ENCODE measurements at places on chromosomes 16 and 17.

- no peak for DNase-seq
Measured at GRCh38 chr16:58284469-58284868, 10.4 kb downstream of the PRSS54 start.

- no peak for DNase-seq
Measured at GRCh38 chr16:30104492-30104891, 8.5 kb upstream of the YPEL3 start.

DNA sequence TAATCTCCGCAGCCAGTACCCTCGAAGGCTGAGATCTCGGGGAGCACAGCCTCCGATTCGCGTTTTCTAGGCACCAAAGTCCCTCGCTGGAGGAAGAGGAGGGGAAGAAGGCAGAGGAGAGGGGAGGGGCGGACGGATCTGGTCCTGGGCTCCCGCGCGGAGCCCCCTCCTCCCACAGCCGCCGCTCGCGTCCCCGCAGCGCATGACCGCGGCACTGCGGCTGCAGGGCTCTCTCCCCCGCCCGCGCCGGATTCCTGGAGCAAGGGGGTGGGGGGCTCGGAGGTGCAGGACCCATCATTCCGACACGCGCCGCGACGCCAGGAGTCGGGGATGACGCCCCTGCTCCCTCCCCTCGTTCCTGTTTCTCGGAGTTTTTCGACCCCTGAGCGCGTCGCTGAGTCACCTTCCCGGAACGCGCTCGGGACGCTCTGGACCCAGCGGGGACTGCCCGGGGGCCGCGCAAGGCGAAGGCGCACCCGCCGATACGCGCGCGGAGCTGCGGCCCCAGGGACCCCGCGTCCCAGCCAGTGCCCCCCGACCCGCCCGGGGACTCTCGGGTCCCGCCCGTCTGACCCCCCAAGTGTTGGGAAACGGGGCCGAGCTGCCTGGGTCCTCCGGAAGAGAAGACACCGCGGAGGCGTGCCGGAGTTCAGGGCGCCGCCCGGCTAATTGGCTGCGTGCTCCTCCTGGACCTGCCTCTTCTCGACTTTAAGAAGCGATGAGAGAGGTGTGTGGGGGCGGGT, 1.4 kb upstream of the SPHK1 start:
- peak; percentile 84 for DNase-seq

DNA sequence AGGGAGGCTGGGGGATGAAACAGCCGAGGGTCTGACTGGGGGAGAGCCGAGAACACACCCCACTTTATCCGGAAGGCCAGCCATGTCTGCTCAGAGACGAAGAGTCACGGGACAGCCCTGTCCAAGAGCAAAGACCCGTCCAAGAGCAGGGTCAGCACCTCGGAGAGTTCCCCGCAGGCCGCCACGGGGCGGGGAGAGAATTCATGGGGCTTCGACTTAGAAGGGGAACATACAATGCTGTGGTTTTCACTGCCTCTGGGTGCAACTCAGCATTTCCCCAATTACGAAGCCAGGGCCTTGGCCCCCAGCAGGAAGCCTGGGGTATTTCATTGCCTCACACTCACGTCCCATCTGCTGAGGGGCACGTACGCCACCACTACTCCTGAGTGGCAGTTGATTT, 59.3 kb downstream of the JPH3 start:
- DNase-seq, result peak; percentile 87

DNA sequence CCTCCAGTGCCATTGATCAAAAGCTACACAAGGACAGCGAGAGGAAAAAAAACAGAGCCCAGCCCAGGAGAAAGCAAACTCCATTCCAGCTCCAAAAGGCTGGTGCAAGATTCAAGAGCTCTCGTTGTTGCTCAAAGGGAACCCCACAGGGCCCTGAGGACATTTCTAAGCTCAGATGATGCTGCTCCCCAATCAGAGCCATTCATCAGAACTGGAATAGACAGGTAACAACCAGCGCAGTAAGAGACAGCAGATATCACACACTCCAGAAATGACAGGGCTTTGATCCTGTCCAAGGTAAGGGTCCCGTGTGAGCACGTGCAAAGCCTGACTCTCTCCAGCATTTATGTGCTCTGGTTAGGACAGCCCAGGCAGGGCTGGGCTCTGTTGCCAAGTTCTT, 20.1 kb downstream of the PMP22 start:
- DNase-seq, result no peak

DNA sequence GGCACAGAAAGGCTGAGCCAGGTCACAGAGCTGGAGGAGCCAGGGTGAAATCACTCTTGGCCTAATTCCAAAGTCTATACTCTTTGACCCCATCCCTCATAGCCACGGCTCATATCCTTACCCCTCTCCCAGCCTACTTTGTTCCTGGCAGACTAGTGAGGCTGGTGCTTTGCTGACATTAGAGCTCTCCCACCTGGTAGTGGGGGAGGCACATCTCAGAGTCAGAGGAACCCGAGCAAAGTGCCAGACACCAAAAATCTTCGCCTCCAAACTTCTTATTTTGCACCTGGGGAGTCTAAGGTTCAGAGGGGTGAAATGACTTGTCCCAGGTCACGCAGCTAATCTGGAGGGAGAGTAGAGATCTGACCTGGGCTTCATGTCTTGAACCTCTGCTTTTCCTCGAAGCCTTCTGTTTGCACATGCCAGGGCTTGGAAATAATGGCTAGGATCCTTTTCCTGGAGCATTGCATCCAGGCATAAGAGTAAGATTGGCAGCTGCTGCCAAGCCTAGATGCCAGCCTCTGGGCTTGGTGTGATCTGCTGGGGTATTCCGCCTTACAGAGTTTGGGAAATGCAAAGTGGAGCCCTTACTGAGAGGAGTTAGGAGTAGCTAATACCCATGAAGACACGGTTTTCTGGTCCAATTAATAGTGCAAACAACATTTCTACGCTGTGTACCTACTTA, 126.9 kb downstream of the SPACA3 start:
- DNase-seq, result no peak

- DNase-seq, result peak; percentile 79
Measured at GRCh38 chr16:720447-720989, 428 bp upstream of the ANTKMT start.

GRCh38 chr16:35743101-35743692, 2283.8 kb downstream of the TP53TG3F start:
- no peak for DNase-seq

- DNase-seq, result no peak
Measured at GRCh38 chr17:32673964-32674363, 187.2 kb downstream of the CDK5R1 start.

DNA sequence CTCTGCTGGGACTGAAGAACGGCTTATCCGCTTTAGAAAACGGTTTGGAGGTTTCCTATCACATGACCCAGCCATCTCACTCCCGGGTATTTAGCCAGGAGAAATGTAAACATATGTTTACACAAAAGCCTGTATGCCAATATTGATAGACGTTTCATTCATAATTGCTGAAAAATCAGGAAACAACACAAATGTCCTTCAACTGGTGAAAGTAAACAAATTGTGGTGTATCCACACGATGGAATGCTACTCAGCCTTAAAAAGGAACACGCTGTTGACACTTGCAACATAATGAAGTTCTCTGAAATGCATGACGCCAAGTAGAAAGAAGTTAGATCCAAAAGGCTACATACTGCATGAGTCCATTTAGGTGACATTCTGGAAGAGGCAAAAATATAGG, 157.6 kb downstream of the SLC39A11 start:
- no peak for DNase-seq

DNA sequence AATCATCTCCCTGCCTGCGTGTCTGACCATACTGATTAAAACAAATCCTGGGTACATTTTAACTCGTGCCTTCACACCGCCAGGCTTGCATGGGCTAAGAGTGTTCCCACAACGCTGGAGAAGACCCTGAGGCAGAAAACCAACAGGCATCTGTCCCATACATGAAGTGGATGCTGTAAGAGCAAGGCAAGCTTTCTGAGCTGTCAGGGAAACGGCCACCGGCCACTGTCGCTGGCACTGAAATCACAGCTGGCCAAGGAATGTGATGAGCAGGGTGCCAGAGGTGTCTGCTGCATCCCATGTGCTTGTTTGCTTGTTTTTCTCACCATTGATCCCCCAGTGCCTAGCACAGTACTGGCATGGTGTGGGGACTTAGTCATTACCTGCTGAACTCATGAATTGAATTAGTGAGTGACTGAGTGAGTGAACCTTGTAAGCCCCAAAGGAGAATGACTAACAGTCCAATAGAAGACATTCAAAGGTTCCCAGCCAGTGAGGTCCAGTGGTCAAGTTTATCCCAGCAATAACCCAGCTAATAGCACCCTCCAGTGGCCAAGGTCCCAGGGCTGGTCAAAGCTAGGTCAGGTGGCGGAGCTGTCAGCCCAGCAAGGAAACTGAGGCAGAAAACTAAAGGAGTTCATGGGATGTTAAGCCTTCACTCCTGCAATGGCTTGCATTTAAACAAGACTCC, 92.7 kb upstream of the CDH5 start:
- peak; percentile 37 for DNase-seq

- DNase-seq, result peak; percentile 41
Measured at GRCh38 chr16:48958681-48959080, 323.0 kb downstream of the CBLN1 start.

- DNase-seq, result no peak
Measured at GRCh38 chr17:68871447-68871846, 83.7 kb downstream of the ABCA8 start.

GRCh38 chr16:10226141-10226986, 44.1 kb upstream of the GRIN2A start:
- no peak for DNase-seq

DNA sequence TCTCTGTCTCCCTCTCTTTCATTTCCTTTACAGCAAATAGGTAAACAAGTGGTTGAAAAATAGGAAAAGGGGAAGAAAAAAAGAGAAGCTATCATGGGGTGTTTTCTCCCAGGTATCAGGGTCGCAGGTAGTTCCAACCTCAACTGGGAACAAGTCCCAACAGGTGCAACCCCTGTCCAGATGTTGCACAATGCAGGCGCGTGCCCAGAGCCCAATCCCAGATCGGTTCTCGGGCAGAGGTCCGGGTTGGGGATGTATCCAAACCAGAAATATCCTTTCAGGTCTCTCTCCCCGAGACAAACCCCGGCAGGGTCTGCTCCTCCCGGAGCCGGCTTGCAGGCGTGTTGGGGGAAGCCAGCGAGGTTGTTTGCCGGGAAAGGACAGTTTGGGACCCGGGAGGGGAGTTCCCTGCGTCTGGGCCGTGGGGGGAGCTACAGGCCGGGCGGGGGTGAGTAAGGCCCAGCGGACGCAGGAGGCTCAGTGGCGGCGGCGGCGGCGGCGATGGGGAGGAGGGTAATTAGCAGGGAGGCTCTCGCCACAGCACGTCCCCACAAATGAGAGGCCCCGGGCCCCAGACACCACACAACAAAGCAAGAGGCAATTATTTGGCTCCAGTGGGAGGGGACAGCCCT, 21.2 kb upstream of the SP6 start:
- no peak for DNase-seq

- peak; percentile 52 for DNase-seq
Measured at GRCh38 chr17:32323811-32324491, 18.0 kb downstream of the C17orf75 start.

DNA sequence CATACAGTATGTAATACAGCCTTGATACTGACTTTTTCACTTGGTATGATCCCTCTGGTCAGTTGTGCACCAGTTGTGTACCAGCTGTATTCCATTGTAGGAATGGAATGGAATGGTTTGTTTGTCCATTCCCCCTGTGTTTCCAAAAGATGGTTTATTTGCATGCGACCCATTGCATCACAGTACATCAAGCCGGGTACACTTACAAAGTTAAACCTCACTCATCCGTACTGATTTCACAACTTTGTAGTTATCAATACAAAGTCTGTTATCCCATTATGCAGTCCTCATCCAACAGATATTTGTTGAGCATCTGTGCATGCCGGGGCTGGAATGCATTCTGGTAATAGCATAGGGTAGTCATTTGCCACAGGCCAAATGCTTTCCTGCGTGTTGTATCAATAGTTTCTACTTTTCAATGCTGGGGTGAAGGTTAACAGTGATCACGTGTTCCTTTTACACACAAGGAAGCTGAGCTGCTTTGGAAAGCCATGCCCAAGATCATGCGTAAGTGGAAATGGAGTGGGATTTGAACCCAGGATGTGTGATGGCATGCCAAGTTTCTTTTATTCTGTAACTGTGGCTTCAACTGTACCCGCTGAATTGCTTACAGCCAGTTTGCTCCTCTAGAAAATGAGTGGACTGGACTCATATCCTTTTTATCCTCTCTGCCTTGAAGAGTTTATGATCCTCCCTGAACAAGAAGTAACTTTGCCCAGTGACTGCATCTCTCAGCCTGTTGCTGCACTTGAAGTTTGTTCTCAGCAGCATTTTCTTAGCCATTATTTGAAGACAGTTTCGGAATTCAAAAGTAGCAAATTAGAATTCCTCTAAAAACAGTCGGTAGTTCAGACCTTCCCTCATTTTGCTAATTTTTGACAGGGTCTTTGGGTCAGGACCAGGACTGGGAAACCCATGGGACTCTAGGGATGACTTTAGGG, 228.5 kb downstream of the CCDC182 start:
- DNase-seq, result peak; percentile 49

- no peak for DNase-seq
Measured at GRCh38 chr16:78240459-78241222, 141.2 kb downstream of the WWOX start.

- no peak for DNase-seq
Measured at GRCh38 chr16:21033704-21034103, 116.9 kb downstream of the DNAH3 start.

GRCh38 chr16:88052661-88053060, 101.4 kb downstream of the BANP start:
- DNase-seq, result no peak

DNA sequence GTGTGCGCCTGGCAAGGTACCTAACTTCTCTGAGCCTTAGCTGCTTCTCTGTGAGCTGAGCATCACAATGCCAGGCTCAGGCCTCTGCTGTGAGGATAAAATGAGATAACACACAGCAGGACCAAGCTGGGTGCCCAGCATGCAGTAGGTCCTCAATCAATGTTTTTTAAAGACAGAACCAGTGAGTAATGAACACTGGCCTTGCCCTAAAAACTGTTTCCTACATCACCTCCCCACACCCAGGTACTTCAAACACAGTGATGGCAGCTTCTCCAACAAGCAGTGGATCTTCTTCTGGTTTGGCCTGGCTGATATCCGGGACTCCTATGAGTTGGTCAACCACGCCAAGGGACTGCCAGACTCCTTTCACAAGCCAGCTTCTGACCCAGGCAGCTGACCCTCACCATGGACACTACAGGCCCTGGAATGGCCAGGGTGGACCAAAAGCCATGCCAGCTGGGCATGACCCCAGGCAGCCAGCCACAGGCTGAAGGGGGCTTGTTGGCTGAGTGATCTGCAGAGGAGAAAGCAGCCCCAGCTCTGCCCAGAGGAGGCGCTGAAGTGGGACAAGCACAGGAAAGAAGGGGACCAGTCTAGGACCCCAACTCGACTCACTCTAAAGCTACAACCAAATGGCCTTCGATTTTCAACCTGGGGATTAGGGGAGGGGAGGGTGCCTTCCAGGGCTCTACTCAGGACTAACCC, 3.9 kb downstream of the NAGS start:
- DNase-seq, result no peak

GRCh38 chr16:74760007-74760767, 14.4 kb downstream of the FA2H start:
- DNase-seq, result peak; percentile 43

Data from AG08396 (cell line).